ENCODE measurements at places on chromosomes 1 and 21.

- no peak for DNase-seq
Observed at GRCh38 chr1:225451840-225452515, 24.1 kb upstream of the LBR start.

DNA sequence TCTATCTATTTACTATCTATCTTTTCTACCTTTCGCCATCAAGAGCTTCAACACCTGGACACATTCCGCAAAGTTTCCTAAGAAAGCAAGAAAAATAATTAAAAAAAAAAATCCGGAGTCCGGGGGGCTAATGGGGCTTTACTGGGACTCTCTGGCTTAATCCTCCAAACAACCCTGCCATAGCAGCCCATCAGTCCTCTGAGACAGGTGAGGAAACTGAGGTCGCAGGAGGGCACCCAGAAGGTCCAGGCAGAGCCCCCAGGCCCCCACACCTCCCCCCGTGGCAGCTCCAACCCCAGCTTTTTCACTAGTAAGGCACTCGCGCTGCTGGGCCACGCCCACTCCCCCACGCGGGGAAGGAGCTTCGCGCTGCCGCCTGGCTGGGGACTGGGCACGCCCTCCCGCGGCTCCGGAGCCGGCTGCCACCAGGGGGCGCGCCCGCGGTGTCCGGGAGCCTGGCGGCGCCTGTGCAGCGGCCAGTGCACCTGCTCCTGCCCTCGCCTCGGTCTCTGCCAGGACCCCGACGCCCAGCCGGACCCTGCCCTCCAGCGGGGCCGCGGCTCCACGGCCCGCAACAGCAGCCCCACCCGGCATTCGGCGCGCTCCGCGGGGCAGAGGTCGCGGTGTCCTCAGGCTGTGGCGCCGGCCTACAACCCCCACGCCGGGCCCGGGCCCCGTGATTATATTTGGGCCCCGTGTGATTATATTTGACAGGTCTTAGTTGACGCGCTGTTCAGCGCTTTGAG lies 54.1 kb upstream of the SAMD11 start:
- DNase-seq: peak; percentile 80

DNA sequence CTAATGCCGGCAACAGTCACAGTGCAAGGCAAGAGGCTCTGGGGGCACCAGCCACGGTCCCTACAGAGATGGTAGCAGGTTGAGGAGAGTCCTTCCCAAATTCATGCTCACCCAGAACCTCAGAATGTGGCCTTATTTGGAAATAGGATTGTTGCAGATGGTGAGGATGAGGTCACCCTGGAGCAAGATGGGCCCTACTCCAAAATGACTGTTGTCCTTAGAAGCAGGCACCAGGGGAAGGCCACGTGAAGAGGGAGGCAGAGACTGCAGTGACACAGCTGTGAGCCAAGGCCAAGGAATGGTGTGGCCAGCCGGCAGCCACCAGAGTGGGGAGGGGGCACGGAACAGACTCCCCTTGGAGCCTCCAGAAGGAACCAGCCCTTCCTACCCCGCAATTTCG lies 70.8 kb upstream of the CLDN14 start:
- DNase-seq: no peak

GRCh38 chr1:155044365-155044764 lies 6.8 kb upstream of the ADAM15 start:
- no peak for DNase-seq

GRCh38 chr1:218259339-218259738 lies 25.8 kb upstream of the RRP15 start:
- DNase-seq: no peak

GRCh38 chr1:115539061-115539460 lies 102.7 kb upstream of the VANGL1 start:
- no peak for DNase-seq

DNA sequence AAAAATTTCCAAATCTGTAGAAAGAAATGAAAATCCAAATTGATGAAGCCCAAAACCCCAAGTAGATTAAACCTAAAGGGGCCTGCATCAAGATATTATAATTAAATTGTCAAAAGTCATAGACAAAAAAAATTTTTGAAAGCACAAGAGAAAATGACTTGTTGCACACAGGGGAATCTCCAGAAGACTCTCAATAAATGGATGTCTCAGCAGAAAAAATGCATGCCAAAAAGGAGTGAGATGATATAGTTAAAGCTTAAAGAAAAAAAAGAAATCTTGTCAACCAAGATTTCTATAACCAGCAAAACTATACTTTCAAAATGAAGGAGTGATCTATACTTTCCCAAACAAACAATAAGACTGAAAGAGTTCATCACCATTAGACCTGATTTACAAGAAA lies 393.2 kb upstream of the SPAG17 start:
- no peak for DNase-seq

Data from hematopoietic multipotent progenitor cell treated with erythropoietin and hydrocortisone succinate and interleukin-3 and kit ligand, for 4 days (in vitro differentiated cells).